Right cardiac atrium (tissue), 5 donors: ENCODE measurements at places on chromosomes 2 and 18. TPM values are rescaled to one million over a fixed set of nuclear protein-coding genes. Genes with fewer than 3 reads are reported as not detected.

- DNase-seq: no peak
Measured at GRCh38 chr2:214995926-214996670, 142.3 kb downstream of the ABCA12 start.

GRCh38 chr2:129765678-129766351 lies 213.7 kb upstream of the RAB6C start:
- no peak for DNase-seq

DNA sequence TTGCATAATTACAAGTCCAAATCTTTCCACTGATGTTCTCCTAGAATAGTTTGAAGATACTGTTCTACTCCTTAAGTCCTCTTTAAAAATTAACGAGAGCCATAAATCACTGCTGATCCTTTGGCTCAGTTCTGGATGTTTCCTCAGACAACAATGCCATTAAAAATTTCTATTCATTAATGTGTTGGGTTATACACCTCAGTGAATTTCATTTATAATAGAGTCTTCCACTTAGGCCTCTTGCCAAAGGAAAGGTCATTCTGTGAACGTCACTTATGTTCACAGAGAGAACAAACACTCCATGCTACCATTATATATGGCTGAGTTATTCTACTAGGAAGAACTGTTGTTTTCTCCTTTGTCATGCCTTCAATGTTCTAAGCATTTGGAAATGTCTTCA lies 1472.3 kb upstream of the CELF4 start:
- no peak for DNase-seq

FAM124B gene
- polyA plus RNA-seq: 0.61 TPM
